ENCODE measurements at places on chromosomes 16 and 17.
A peak's percentile ranks its signal among the peaks of the same experiment; 100 is the strongest.

DNA sequence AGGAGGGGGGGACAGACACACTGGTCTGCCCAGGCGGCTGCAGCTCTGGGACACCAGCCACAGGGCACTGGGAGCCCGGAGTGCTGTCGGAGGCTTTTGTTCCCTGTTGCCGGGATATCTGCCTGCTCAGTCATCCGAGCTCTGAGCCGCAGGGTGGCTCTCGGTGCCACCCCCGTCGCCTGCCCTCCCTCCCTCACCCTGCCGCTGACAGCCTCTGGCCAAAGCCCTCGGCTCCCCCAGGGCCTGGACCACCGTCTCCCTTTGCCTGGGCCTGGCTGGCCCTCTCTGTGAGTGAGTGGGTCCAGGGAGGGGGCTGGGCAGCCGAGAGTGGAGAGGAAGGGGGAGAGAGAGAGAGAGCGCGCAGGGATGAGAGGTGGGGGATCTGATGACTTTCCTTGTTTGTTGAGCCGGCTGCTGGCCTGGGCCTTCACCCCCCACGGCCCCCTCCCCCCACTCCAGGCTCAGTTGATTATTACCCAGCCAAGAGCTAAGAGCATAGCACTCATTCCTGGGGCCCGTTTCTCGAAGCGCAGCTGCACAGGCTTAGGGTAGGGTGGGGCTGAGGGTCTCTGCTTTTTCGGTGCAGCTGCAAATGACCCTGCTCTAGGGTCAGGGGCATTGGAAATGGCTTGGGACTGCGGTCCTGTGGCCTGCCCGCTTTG lies 2.7 kb downstream of the FOXJ1 start:
- H3K4me3 ChIP-seq, result no peak overlapping the region
- H3K4me1 ChIP-seq, result peaks cover 45% of the 10 kb centered on the region
- no peaks in the 10 kb centered on the region for H3K36me3 ChIP-seq
- no peak for ATAC-seq
- peaks cover 68% of the 10 kb centered on the region for H3K27me3 ChIP-seq

DNA sequence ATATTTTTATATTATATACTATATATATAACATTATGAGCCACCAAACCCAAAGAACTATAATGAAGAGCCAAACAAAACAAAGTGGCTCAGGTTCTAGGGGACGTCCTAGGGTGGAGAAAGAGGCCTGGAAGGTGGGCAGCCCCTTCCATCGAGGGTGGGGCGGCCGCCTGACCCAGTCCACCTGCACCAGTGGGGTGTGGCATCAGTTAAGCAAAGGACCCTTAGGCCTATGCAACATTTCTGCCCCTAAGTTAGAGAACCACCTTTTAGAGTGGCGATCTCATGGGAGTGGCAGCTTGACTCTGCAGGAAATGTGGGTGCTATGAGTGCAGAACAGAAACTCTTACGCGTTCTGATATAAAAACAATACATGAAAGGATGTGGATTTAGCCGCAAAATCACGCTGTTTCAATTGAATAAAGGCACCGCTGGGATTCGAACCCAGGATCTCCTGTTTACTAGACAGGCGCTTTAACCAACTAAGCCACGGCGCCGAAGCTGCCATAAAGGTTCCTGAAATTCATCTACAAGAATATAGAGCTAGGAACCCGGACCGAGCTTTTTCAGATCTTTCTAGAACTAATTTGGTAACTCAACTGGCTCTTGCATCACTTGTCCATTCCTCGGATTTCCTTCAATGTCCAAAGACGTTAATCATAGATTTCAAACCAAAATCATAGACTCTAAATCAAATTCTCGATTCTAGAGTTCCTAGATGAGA lies 15.6 kb upstream of the AURKB start:
- H3K4me3 ChIP-seq, result peak overlapping the region; percentile 6
- peak overlapping the region; percentile 20 for H3K27ac ChIP-seq
- no peak for ATAC-seq
- no peaks in the 10 kb centered on the region for H3K27me3 ChIP-seq
- H3K4me1 ChIP-seq, result peaks cover 47% of the 10 kb centered on the region

DNA sequence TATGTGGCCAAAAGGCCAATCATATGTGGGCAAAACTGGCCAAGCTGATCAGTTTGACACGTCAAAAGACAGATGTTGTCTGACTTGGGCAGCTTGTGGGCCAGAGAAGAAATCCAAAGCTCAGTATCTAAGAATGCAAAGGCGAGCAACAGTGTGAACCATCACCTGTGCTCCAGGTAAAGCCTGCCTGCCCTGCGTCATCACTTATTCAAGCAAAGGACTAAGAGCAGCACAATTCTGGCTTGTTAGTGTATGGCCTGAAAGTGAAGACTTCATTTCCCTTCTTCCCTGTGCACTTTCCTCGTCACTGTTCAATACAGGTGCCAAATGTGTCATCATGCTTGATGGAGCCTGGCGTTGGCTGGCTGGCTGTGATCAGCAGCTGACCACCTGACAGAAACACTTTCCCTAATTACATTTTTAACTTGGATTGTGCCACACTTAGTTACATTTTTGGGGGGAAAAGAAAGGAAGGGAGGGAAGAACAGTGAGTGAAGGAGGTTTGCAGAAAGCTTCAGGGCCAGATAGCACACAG lies 4.7 kb downstream of the FAM20A start:
- H3K36me3 ChIP-seq, result no peaks in the 10 kb centered on the region
- H3K27ac ChIP-seq, result no peak overlapping the region
- H3K27me3 ChIP-seq, result peaks cover 84% of the 10 kb centered on the region
- H3K4me1 ChIP-seq, result peaks cover 7% of the 10 kb centered on the region

GRCh38 chr17:2594722-2595599 lies 1.5 kb downstream of the PAFAH1B1 start:
- peaks cover 9% of the 10 kb centered on the region for H3K36me3 ChIP-seq
- peaks cover 47% of the 10 kb centered on the region for H3K4me1 ChIP-seq
- no peak for ATAC-seq

- peaks cover 63% of the 10 kb centered on the region for H3K36me3 ChIP-seq
- H3K27ac ChIP-seq, result peak overlapping the region; percentile 11
- no peaks in the 10 kb centered on the region for H3K4me1 ChIP-seq
- H3K4me3 ChIP-seq, result no peak overlapping the region
These were observed 4.8 kb upstream of the ADAT1 start for GRCh38 chr16:75627851-75628250.

DNA sequence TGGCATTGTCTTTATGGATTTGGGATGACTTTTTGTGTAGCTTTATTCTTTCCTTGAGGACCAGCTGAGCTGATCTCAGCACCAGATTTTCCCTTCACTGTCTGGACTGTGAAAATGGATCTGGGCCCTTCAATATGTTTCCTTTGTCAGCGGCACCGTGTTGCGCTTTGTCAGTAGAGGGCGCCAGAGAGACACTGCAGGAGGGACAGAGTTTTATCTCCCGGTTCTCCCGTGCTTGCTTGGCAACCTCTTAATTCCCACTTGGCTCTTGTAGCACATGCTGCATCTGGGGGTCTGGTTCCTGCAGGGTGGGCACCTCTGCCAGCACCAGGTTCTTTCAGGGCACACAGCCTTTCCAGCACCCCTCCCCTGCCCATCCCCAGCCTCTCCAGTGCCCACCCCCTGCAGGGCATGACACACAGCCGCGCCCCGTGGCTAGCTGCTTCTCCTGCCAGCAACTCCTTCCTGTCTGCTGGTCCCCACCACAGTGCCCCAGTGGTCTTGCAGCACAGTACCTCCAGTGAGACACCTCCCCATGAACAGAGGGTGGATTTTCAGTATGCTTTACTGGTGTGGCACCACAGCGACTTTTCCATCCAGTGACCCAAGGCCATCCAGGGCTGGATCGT lies 19.6 kb downstream of the OR1D5 start:
- no peak overlapping the region for H3K27ac ChIP-seq
- peaks cover 15% of the 10 kb centered on the region for H3K4me1 ChIP-seq
- H3K36me3 ChIP-seq, result no peaks in the 10 kb centered on the region
- H3K4me3 ChIP-seq, result no peak overlapping the region
- H3K27me3 ChIP-seq, result peaks cover 31% of the 10 kb centered on the region

DNA sequence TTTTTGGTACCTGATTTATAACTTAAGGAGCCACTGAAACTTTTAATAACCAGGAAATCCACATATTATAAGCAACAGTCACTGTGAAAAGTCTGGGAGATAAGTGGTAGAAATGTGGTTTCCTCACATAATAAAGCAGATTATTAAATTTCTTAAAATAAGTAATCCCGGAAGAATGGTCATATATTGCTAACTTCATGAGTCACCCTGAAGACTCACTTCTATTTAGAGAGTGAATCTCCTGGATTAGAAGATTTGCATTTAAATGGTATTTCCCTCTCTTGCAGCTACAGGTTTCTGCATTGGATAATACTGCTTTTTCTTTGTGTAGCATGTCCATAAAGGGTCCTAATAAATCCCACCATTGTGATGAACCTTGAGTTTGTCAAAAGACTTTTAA lies 1286.8 kb upstream of the CDH8 start:
- ATAC-seq, result no peak
- H3K36me3 ChIP-seq, result no peaks in the 10 kb centered on the region
- no peak overlapping the region for H3K4me3 ChIP-seq
- no peaks in the 10 kb centered on the region for H3K27me3 ChIP-seq
- no peaks in the 10 kb centered on the region for H3K4me1 ChIP-seq

GRCh38 chr17:81151278-81151677 lies 14.0 kb upstream of the PVALEF start:
- peaks cover 40% of the 10 kb centered on the region for H3K27me3 ChIP-seq
- peaks cover 19% of the 10 kb centered on the region for H3K4me1 ChIP-seq
- no peaks in the 10 kb centered on the region for H3K36me3 ChIP-seq
- no peak overlapping the region for H3K4me3 ChIP-seq
- H3K27ac ChIP-seq, result no peak overlapping the region

- H3K27ac ChIP-seq, result peak within 1 kb of the TSS; percentile 85
- peak within 1 kb of the TSS; percentile 92 for H3K4me3 ChIP-seq
- H3K4me1 ChIP-seq, result peaks cover 68% of the 10 kb centered on the region
- no peaks in the 10 kb centered on the region for H3K27me3 ChIP-seq
- ATAC-seq, result peak; percentile 97
These were observed at the start of gene ACAP1 for GRCh38 chr17:7336240-7337175. Gene ACAP1 (plus strand): TSS chr17:7336529. CDS start chr17:7336735, 206 bp downstream.

DNA sequence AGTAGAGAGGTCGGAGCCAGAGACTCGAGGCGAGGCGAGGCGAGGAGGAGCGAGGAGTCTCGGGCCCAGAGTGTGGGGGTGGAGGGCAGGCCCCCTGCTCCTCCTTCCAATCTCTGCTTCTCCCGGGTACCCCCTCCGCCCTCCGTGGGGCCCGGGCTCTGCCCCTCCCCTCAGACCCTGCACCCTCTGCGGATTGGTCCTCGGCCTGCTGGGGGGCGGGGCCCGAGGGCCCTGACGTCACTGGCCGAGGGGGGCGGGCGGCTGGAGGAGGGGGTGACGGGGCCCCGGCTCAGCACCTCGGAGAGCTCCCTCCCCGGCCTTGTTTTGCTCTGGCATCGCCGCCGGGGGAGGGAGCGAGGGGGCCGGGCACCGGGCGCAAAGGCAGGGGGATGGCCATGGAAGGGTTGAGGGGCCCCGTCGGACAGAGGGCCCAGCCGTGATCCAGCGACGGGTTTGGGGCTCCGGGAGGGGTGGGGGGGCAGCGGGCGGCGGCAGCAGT lies at the start of gene RUNDC3A:
Gene RUNDC3A (plus strand): TSS at position 282 of the 499 bp plus-strand sequence. CDS start 232 bp downstream, outside the sequence.
- peaks cover 22% of the 10 kb centered on the region for H3K4me1 ChIP-seq
- H3K27ac ChIP-seq, result no peak within 1 kb of the TSS
- ATAC-seq, result peak; percentile 88
- H3K27me3 ChIP-seq, result peaks cover 65% of the 10 kb centered on the region
- H3K36me3 ChIP-seq, result no peaks in the 10 kb centered on the region

- no peak for ATAC-seq
- no peaks in the 10 kb centered on the region for H3K4me1 ChIP-seq
- H3K27me3 ChIP-seq, result peaks cover 25% of the 10 kb centered on the region
These were observed 437.7 kb downstream of the HS3ST3B1 start for GRCh38 chr17:14738652-14738988.

GRCh38 chr17:48246612-48247011 lies 139.0 kb downstream of the SNX11 start:
- no peaks in the 10 kb centered on the region for H3K36me3 ChIP-seq
- no peak for ATAC-seq
- H3K27ac ChIP-seq, result no peak overlapping the region
- H3K4me3 ChIP-seq, result no peak overlapping the region
- H3K4me1 ChIP-seq, result peaks cover 10% of the 10 kb centered on the region
- H3K27me3 ChIP-seq, result peaks cover 7% of the 10 kb centered on the region

- H3K27me3 ChIP-seq, result peaks cover 10% of the 10 kb centered on the region
- no peaks in the 10 kb centered on the region for H3K4me1 ChIP-seq
- H3K4me3 ChIP-seq, result no peak overlapping the region
- no peak for ATAC-seq
These were observed 396.4 kb upstream of the CCL2 start for GRCh38 chr17:33858682-33859081.

GRCh38 chr16:65181071-65181561 lies 59.3 kb upstream of the CDH11 start:
- H3K4me1 ChIP-seq, result no peaks in the 10 kb centered on the region
- H3K4me3 ChIP-seq, result no peak overlapping the region
- no peaks in the 10 kb centered on the region for H3K36me3 ChIP-seq
- H3K27me3 ChIP-seq, result no peaks in the 10 kb centered on the region

GRCh38 chr17:78393575-78393974 lies 15.1 kb downstream of the PGS1 start:
- H3K4me1 ChIP-seq, result peaks cover 69% of the 10 kb centered on the region
- ATAC-seq, result no peak
- no peak overlapping the region for H3K4me3 ChIP-seq
- H3K27ac ChIP-seq, result peak overlapping the region; percentile 62
- no peaks in the 10 kb centered on the region for H3K27me3 ChIP-seq

- no peaks in the 10 kb centered on the region for H3K4me1 ChIP-seq
- H3K36me3 ChIP-seq, result no peaks in the 10 kb centered on the region
- ATAC-seq, result no peak
- H3K27ac ChIP-seq, result no peak overlapping the region
These were observed 466.5 kb upstream of the MAF start for GRCh38 chr16:80066805-80067580.

- H3K4me1 ChIP-seq, result peaks cover 26% of the 10 kb centered on the region
- H3K36me3 ChIP-seq, result peaks cover 17% of the 10 kb centered on the region
- peaks cover 15% of the 10 kb centered on the region for H3K27me3 ChIP-seq
These were observed 1.7 kb downstream of the SPHK1 start for GRCh38 chr17:76385892-76386786.

DNA sequence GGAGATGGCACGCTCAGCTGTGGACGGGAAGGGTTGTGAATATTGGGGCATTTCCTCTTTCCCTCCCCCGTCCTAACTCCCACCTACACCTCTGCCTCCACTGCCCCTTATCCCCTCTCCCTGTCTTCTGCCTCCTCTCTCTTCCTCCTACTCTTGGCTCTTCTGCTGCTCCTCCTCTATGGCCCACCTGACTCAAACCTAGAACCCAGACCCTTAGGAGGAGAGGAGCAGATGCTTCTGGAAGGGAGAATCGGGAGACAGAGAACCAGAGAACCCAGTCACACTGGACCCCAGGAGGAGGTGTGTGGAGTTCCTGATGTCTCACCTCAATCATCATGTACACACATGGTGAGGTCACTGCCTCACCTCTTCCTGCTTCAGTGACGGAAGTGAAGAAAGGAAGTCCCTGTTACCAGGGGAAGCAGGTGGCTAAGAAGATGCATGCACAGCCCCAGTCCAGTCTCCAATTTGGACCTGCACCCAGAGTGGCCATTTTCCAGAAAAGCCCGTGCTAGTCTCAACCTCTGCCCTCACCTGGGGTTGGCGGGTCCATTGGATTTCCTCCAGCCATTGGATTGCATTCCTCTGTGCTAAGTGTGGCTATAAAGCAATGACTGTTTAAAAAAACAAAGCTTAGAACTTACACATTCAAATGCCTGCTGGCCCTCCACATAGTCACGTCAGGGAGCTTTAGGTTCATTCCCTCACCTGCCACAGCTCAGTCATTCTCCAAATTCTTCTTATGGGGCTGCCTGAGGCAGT lies 4.0 kb downstream of the RNF222 start:
- no peaks in the 10 kb centered on the region for H3K36me3 ChIP-seq
- peaks cover 10% of the 10 kb centered on the region for H3K4me1 ChIP-seq
- no peak for ATAC-seq
- H3K4me3 ChIP-seq, result no peak overlapping the region
- peak overlapping the region; percentile 72 for H3K27ac ChIP-seq

- H3K27ac ChIP-seq, result peak overlapping the region; percentile 81
- no peaks in the 10 kb centered on the region for H3K27me3 ChIP-seq
- H3K4me1 ChIP-seq, result peaks cover 74% of the 10 kb centered on the region
These were observed 30.0 kb downstream of the USP10 start for GRCh38 chr16:84729716-84730320.
